NCI-H526 (cell line): ENCODE measurements at places on chromosomes 2 and 18.

DNA sequence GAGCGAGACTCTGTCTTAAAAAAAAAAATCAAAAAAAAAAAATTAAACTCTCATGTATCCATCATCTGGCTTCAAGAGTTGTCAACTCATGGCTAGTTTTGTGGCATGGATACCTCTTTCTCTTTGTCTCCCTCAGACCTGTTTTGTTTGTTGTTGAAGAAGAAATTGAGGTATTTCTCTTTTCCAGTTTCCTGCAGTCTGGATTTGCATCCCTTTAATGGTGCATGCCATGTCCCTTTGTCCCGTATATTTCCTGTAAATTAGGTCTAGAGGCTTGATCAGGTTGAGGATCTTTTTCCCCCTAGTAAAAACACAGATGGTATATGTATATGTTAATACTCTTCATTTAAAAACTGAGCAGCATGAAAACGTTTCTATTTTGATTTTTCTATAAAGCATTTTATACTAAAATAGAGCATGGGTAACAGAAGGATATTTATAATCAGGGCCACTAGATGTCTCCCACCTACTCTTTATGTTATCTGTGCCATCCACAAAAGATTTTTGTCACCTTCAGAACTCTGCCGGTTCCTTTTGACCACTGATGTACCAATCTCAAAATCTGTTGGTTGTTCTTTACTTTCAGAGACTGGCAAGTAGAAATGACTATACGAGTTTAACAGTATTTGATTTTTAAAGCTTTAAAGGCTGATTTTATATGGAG lies 80.1 kb downstream of the GALNT1 start:
- DNase-seq: peak; percentile 38

GRCh38 chr2:233353101-233353768 lies 1.1 kb upstream of the DGKD start:
- no peak for DNase-seq

DNA sequence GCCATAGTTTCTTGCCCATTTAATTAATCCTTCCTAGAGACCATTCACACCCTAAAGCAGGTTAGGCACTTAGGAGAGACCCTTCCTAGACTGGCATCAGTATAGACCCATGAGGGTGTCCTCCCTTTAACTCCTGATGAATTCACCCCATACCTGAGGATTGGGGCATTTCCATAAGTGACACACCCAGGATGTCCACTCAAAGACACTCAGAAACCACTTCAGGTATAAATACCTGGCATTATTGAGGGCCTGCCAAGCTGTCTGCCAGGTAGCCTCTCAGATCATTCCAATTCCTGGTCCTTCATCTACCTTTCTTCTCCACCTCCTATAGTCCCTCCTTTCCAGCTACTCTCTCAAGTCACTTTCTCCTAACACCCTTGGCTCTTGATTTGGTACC lies 57.5 kb upstream of the SLC14A2 start:
- DNase-seq: no peak

DNA sequence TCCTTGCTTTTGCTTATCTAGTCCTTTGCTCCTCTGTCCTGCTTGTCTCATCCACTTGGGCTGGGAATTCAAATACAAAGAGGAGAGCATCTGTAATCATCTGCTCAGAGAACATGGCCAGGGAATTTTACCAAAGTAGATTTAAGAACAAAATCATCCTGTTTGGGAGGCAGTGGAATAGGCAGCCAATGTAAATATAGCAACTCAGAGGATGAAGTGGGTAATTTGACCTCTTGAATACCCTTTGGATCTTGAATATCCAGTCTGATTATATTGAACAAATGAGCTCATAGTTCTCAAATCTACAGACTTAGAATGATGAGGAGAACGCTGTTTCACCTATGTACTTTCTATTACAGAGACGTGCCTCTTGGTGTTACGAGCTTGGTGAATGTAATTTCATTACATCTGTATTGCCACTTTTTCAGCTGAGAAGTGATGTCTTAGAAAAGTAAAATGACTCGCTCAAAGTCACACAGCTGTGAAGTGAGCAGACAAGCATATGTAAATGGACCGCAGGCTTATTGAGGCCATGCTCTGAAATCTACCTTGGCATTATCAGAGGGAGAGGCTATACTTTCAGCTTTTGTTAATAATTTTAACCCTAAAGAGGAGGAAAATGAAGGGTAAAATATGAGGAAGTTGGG lies 266.3 kb downstream of the MTX2 start:
- DNase-seq: no peak

GRCh38 chr18:25016181-25016580 lies 335.8 kb downstream of the ZNF521 start:
- DNase-seq: no peak

DNA sequence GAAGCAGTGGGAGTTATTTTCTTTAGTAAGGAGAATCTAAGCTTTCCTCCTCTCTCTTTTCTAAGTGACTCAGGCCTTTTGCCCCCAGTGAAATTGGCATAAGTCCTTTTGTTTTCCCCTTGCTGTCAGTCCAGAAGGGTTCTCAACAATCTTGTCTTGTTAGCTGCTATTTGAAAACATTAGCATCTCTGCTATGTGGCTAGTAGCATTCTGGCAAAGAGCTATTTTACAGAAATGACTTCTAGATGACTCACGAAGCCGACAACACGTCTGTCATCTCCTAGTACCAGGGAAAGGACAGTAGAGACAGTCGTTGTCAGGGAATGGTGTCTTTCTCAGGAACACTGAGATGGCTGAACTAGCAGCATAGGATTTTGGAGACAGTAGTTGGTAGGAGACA lies 14.7 kb downstream of the SMARCAL1 start:
- no peak for DNase-seq

- no peak for DNase-seq
Measured at GRCh38 chr2:207253666-207254345, 88.1 kb upstream of the KLF7 start.

DNA sequence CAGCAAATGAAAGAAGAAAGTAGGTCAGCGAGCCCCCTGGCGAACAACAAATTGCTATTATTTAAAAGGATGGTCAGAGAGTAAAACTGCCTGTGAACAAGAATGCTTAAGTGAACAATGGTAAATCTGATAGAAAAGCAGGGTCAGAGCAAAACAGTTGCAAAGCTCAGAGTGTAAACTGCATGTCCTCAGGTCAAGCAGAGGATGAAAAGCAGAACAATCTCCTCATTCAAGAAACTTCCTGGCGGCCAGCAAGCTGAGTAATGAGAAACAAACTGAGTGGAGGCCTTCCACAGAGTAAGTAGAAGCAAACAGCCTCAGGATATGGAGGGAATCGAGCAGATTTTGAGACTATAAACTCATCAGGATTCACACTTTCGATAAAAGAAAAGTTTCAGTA lies 117.9 kb downstream of the PPP1R1C start:
- no peak for DNase-seq

GRCh38 chr18:74897971-74898657 lies 300.4 kb downstream of the ZNF407 start:
- no peak for DNase-seq

- DNase-seq: peak; percentile 49
Measured at GRCh38 chr2:226835420-226835795, 446 bp upstream of the RHBDD1 start.

- no peak for DNase-seq
Measured at GRCh38 chr2:86216575-86217555, 17.6 kb downstream of the MRPL35 start.
